Stimulated activated CD4-positive, alpha-beta T cell treated with anti-CD3 and anti-CD28 coated beads, Interleukin-2, amount 100 ng/mL, for 48 hours (primary cell): ENCODE measurements at places on chromosomes 2 and 18.

DNA sequence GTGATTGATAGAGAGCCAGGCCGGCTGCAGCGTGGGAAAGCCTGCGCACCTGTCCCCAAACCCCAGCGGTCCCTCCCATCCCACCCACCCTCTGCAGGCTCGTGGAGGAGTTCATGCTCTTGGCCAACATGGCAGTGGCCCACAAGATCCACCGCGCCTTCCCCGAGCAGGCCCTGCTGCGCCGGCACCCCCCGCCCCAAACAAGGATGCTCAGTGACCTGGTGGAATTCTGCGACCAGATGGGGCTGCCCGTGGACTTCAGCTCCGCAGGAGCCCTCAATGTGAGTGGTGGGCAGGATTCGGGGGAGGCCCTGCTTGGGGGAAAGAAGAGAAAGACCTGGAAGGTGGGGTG lies 48.9 kb upstream of the ALPP start:
- no peak for DNase-seq

GRCh38 chr2:163734881-163735684 lies 725 bp downstream of the FIGN start:
- no peak for DNase-seq

GRCh38 chr2:240162032-240162431 lies 21.6 kb upstream of the OTOS start:
- DNase-seq, result no peak

GRCh38 chr18:32612651-32613050 lies 142.0 kb upstream of the GAREM1 start:
- DNase-seq, result no peak
